NAMALWA (cell line): ENCODE measurements at places on chromosomes 5 and 9.

DNA sequence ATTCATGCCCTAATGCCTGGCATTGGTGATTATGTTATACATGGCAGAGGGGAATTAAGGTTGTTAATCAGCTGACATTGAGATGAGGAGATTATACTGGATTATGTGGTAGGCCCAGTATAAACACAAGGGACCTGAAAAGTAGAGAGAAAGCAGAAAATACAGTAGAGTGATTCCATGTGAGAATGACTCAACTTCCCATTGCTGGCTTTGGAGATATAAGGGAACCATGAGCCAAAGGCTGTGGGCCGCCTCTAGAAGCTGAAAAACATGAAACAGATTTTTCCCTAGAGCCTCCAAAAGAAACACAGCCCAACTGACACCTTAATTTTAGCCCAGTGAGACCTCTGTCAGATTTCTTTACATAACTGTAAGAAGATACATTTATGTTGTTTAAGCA, 65.0 kb upstream of the CTXN3 start:
- no peak for DNase-seq

- no peak for DNase-seq
Measured at GRCh38 chr9:129052592-129052991, 16.2 kb downstream of the MIGA2 start.

DNA sequence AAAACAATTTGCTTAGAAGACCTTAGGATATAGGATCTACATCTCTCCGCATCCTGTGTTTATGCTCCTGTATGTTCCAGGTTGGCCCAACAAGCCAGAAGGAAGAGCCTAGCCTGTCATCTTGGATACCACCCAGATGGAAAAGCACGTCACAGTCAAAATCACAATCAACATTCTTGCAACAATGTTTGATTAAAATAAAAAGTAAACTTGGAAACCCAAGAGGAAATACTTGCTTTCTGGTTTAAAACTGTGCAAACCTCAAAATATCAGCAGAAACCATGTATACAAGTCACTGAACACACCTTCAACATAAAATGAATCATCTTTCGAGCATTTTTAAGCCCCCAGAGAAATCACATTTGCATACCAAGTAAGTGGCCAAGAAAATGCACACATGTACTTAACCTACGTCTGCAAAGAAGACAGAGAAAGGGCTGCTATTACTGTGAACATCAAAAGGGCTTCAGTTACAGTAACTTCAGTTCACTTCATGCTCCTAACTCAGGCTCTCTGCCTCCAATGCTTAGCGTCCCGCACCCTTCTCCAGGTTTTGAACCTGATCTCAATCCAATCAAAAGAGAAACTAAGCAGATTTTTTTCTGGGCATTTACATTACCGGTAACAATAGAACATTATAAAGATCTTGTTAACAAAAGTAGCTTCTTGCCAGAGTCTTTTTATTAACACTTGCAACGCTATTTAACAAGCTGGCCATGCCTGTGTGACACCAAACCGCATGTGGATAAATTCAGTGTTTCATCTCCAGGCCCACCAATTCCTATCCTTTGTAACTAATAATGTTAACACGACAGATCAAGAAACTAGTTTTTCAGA, 1.3 kb downstream of the ENC1 start:
- DNase-seq, result peak; percentile 61

DNA sequence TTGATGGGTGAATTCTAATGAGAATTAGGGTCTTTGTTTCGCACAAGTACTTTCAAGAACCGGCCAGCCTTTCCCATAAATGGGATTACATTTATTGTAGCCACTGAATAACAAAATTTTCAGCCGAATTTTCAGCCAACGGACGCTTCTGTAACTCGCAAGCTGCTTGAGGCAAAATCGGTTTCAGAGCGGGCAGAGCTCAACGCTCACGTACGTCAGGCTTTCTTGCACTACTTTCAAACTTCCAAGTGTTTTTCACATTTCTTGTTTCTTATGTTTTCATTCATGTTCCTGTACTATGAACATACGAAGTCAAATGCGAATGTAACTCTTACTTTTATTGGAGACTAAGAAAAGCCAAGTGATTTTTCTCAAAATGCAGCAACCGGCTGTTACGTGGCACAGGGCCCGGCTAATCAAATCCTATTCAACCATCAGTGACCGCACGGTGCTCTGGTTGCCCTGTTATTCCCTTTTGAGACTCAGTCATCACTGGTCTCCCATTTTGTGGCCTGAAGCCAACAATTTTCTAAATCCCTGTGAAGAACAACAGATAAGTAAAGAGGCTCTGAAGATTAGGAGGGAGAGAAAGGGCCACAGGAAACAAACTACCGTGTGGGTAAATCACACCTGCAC, 68.5 kb downstream of the SLC28A3 start:
- DNase-seq, result no peak

GRCh38 chr5:16037121-16037845, 142.3 kb downstream of the MARCHF11 start:
- no peak for DNase-seq

- no peak for DNase-seq
Measured at GRCh38 chr9:13568405-13568804, 288.9 kb upstream of the MPDZ start.

GRCh38 chr5:93603793-93604643, 21.0 kb downstream of the NR2F1 start:
- no peak for DNase-seq

- DNase-seq, result no peak
Measured at GRCh38 chr9:32331240-32331639, 53.2 kb upstream of the ACO1 start.

GRCh38 chr9:71079451-71079850, 42.0 kb downstream of the TRPM3 start:
- no peak for DNase-seq

GRCh38 chr5:145787001-145787400, 48.1 kb downstream of the PRELID2 start:
- no peak for DNase-seq

- no peak for DNase-seq
Measured at GRCh38 chr9:134363450-134363849, 37.2 kb downstream of the RXRA start.

DNA sequence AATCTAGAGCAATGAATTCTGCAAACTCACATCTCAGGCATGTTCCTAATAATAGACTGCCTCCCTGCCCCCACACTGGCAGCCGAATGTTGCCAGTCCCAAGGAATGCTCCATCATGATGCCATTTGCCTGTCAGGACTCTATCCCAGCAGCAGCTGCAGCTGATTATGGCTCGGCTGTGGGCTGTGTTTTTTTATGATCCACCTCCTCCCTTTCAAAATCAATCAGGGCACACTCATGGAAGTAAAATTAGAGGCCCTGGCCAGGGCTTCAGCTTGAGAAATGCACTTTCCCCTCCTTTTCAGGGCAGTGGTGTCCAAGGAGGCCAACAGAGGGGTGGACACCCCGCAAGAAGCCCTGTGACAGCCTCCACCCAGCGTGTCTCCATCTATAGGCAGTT, 176.7 kb upstream of the S1PR3 start:
- DNase-seq, result no peak

- no peak for DNase-seq
Measured at GRCh38 chr5:104909803-104910202, 1347.2 kb upstream of the NUDT12 start.

- peak; percentile 50 for DNase-seq
Measured at GRCh38 chr5:171363846-171364245, 23.8 kb upstream of the NPM1 start.

DNA sequence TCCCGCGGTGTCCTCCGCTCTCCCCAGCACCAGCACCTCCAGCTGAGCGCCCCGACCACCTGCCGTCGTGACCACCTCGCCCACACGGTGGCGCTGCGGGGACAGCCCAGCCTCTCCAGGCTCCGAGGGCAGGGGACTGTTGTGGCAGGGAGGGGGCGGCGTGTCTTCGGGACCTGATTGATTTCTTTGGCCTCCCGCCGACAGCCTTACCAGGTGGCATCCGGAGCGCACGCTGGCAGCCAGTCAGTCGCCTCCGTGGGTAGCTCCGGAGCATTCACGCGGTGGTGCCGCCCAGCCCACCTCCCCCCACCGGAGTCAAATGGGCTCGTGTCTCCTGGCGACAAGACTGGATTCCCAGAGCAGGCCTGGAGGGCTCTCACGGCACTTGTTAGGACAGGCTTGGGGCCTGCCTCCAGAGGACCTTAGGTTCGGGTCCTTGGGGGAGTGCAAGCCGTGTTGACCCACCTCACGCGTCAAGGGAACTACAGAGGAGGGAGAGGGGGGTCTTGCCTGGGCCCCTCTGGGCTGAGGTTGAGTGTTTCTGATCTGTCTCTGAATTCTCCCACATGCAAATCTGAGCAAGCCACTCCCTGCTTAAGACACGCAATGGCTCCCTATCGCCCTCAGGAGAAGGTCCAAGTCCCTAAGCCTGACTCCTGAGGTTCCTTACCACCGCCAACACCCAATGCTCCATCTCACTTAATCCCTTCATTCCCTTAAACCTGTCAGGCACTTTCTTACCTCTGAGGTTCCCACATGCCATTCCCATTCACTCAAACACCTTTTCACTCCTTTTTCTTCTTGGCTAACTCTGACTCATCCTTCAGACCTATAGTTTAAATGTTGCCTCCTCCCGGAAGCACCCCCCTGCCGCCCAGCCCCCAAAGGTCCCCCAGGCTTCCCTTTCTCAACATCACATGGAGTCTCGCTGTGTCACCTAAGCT, 51.2 kb upstream of the GGTA1 start:
- DNase-seq, result peak; percentile 82

DNA sequence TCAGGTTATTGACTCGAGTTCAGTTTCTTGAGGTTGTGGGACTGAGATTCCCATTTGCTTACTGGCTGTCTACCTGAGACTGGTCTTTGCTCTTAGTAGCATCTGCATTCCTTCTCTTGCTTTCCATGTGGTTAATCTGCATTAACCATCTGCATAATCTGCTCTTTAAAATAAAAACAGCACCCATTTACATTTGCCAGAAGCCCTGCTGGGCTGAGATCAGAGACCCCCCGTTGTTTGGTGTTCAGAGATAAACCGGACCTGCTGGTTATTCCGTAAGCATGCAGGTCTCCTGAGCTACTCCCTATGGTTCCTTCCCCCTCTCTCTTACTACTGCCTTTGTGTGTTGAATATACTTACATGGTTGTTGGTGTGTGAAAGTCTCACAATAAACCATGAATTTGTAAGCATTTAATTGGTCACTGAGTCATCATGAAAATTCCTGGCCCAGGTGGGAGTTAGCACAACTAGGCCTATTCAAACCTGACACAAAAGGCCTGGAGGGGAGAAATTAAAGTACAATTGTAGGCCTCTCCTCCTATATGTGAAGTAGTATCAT, 396.7 kb downstream of the MRPS30 start:
- no peak for DNase-seq

DNA sequence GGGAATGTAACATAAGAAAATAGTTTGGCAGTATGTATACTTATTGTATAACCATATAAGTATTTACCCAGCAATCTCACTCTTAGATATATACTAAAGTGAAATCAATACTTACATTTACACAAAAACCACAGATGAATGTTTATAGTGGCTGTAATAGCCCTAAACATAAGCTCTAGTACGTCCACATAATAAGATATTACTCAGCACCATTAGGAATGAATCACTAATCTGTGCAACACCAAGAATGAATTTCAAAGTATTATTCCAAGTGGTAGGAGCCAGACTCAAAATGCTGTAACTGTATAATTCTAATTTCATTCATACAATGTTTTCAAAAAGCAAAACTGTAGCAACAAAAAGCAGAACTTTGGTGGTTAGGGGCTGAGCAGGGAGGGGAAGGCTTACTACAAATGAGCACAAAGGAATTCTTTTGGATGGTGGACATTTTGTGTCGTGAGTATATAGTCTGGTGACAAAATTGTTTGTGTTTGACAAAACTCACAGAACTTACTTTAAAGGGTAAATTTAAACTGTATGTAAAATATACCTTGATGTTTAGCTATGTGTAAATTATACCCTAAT, 11.9 kb upstream of the C5orf46 start:
- DNase-seq, result no peak

GRCh38 chr9:70600506-70600905, 186.0 kb upstream of the KLF9 start:
- DNase-seq, result no peak

- DNase-seq, result no peak
Measured at GRCh38 chr9:133850161-133850560, 112.0 kb upstream of the SARDH start.

DNA sequence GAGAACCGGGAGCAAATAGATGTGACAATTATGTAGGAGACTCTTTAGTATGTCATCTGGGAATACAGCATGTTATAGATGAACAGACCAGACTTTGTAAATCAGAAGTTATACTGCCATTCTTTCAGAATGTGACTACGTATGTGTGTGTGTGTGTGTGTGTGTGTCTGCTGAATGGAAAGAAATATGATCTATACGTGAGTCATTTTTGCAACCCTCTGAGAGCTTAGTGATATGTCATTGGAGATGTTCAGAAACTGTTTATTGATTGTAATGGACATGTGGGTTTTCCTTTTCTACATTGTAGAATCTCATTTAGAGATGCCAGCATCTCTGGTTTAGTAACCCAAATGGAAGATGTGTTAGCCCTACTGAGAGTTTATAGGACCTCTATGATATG, 731.5 kb downstream of the TLE1 start:
- no peak for DNase-seq

- no peak for DNase-seq
Measured at GRCh38 chr9:84320231-84320630, 20.3 kb downstream of the SLC28A3 start.

GRCh38 chr5:66637994-66638393, 41.8 kb downstream of the MAST4 start:
- DNase-seq, result no peak

GRCh38 chr5:174338185-174339010, 292.9 kb downstream of the NSG2 start:
- no peak for DNase-seq

- peak; percentile 45 for DNase-seq
Measured at GRCh38 chr5:13994621-13995253, 50.2 kb upstream of the DNAH5 start.

DNA sequence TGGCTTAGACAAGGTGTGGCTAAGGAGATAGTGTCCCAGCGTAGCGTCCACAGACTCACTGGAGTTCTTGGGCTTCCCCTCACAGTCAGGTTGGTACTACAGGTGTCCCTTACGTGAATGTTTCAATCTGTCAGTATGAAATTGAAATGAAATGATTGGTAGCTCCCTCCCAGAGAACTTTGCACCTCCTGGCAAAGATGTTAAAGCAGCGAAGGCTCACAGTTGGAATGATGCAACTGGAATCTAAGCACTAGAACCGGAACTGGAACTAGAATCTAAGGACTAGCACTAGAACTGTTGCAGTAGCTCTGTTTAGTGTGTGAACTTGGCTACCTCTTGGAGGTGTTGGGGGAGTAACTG, 1.1 kb downstream of the SLC31A1 start:
- DNase-seq, result no peak

- DNase-seq, result no peak
Measured at GRCh38 chr5:24389968-24390367, 254.8 kb downstream of the CDH10 start.

DNA sequence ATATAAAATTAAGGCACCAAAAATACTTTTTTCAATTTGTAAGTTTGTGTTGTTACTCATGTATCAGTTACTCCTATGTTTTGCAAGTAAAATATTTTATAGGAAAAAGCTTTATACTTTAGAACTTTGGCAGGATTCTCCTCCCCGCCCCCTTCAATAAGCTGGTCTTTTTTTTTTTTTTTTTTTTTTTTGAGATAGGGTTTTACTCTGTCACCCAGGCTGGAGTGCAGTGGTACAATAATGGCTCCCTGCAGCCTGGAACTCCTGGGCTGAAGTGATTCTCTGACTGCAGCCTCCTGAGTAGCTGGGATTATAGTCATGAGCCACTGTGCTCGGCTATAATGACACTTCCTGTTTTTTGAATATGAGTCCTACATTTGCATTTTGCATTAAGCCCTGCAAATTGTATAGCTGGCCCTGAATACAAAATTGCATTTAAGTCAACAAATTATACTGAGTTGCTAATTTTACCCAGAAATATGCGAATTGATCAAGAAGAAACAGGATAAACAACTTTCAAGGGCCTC, 192.9 kb downstream of the PIK3R1 start:
- peak; percentile 15 for DNase-seq
